H1 (cell line): ENCODE measurements at places on chromosomes 3 and 15. TPM values are rescaled to one million over a fixed set of nuclear protein-coding genes. Genes with fewer than 3 reads are reported as not detected.

- DNase-seq, result peak; percentile 70
Observed at GRCh38 chr15:92820236-92821021, 79.7 kb upstream of the CHD2 start.

DNA sequence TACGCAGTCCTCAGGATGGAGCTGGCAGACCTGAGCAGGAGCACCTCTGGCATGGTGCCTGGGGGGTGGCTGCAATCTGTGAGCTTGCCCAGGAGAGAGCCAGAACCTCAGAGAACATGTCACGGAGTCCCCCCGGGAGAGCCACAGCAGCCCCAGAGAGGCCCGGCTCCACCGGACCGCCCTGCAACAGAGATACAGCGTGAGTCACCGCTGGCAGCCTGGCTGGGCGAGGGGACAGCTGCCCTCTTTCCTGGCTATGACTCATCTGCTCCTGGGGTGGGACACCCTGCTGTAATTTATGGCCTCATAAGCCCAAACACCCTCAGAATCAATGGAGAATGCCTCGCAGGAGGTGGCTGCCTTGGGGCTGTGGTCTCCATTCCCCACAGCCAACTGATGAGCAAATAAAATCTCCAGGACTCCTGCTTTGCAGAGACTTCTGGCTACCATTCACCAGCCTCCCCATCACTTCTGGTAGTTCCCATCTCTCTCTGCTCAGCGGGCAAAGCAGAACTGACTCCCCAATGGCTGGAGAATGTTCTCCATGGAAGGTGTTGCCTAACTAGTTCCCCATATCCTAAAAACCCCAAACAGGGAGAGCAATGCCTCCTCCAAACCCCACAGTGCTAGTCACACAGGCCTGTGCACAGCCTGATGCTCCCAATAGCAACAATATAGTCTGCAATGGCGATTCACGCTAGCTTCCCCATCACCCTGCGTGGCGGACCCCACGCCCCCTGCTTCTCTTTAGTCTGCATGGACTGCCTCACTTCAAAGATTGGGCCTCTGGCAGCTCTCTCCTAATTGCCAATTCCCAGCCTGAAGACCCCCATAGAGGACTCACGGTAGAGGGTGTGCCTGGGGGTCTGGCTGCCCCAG is 21.6 kb downstream of the ACSBG1 start:
- DNase-seq, result no peak

- no peak for DNase-seq
Observed at GRCh38 chr15:77059786-77060361, 11.0 kb downstream of the TSPAN3 start.

SH2D7 gene
- not detected in 2 replicates for total RNA-seq

PROS1 gene
- total RNA-seq, result 2.5 and 2.9 TPM in 2 replicates

- DNase-seq, result no peak
Observed at GRCh38 chr15:38733331-38733730, 168.7 kb upstream of the RASGRP1 start.

STARD5 gene
- total RNA-seq, result 5.5 and 5.8 TPM in 2 replicates

DNA sequence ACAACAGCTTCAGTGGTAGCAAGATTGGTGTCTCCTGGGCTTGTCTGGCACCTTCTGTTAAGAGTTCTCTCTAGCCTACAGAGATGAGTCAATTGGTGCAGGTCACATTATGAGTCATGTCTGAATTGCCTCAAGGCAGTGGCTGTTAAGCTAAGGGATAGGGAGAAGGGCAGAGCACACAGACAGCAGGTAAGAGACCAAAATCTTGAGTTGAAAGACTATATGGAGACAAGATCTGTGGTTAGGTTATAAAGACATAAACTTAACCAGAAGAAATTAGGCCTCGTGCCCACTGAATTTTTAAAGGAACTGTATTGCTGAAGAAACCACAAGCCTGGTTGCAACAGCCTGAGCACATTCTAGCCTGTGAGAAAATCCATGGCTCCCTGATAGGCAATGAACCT is 19.2 kb upstream of the KPNA1 start:
- no peak for DNase-seq

PLIN1 gene
- total RNA-seq, result 0.11 TPM in 1 of 2 replicates, not detected in the other

USP4 gene
- total RNA-seq, result 27.8 and 28.3 TPM in 2 replicates

SLC24A5 gene
- total RNA-seq, result not detected in 2 replicates

DNA sequence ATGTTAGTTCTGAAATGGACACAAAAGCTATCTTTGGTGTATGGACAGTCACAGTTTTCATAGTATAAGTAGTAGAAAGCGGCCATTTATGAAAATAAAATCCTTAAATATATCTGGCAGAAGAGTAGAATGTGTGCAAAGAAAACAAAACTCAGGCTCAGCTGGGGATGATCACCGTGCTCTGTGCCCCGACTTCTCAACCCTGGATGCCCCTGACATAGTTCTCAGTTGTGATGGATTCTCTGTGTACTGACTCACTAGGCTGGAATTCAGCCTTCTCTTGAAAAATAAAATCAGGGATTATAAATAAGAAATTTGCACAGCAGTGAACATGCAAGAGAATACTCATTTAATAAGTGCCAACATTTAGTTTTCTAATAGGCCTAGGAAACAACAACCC is 925.1 kb upstream of the NR2F2 start:
- no peak for DNase-seq

DNA sequence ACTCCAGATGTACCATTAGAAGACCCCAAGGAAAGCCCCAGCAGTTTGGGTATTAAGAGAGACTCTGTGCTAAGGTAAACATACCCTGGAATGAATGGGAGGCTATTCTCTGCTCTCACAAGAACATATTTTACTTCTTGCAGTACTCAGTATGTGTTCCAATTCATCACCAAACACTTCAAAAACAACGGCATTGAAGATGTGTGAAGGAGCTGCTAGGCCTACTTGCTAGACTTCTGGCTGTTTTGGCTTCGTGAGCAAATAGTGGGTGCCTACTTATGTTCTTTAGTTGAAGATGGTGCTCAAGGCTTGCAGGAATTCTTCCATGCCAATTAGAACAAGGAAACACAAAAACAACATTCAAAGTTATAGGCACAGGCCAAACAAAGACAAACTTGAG is 514.5 kb downstream of the ROBO1 start:
- no peak for DNase-seq

DNA sequence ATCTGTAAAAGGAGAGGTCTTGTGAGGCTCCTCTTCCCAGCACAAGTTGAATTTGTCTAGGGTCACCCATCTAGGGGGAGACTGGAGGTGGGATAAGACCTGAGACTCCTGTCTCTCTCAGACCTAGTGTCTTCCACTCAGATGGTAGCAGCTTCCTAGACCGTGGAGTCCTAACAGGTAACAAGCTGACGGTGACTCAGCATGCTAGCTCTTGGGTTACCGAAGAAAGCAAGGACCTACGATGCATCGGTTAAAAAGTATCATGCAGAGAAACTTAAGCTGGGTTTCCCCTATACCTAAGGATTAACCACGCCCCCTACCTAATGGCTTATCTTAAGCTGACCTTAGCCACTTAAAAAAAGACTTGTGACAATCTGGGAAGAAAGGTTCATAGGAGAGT is 7.6 kb downstream of the LRRN1 start:
- no peak for DNase-seq

GRCh38 chr3:31575448-31575847 is 42.7 kb downstream of the STT3B start:
- DNase-seq, result no peak

TTLL13 gene
- 0.19 TPM in 1 of 2 replicates, not detected in the other for total RNA-seq

TERC gene
- total RNA-seq, result 14.0 and 17.0 TPM in 2 replicates

SAXO2 gene
- 3.1 and 3.8 TPM in 2 replicates for total RNA-seq

CTXN2 gene
- total RNA-seq, result not detected in 2 replicates

NLGN1 gene
- total RNA-seq, result 14.0 and 14.8 TPM in 2 replicates

GRCh38 chr3:4850928-4851265 is 128.3 kb upstream of the BHLHE40 start:
- no peak for DNase-seq

DNA sequence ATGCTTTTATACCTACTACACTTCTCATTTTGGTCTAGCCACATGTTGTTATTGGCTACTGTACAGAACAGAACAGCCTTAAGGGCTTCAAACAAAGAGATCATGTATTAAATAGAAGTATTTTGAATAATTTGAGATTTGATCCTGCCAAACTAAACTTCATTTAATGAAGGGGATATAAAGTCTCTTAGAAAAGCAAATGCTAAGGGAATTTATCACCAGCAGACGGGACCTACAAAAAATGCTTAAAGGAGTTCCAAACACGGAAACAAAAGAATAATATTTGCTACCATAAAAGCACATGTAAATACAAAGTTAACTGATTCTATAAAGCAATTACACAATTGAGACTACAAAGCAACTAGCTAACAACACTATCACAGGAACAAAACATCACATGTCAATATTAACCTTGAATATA is 23.6 kb upstream of the FMN1 start:
- DNase-seq, result no peak

DNA sequence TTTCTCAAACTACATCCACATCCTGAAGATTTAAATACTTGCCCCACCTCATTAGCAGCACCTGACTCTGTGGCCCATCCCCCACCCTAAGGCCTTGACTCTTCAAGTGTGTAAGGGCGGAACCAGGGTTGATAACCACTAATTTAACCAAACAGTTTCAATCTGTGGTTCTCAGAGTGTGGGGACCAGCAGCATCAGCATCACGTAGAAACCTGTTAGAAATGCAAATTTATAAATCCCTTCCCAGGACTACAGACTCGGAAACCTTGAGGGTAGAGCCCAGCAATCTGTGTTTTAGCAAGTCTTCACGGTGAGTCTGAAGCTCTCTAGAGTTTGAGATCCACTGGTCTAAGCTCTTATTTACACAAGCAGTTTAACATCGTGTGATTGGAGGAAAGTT is 12.4 kb downstream of the GNB4 start:
- no peak for DNase-seq

MESP1 gene
- 0.15 TPM in 1 of 2 replicates, not detected in the other for total RNA-seq

SLC51A gene
- total RNA-seq, result 7.7 and 9.8 TPM in 2 replicates

C3orf70 gene
- total RNA-seq, result 1.8 and 2.0 TPM in 2 replicates

DNA sequence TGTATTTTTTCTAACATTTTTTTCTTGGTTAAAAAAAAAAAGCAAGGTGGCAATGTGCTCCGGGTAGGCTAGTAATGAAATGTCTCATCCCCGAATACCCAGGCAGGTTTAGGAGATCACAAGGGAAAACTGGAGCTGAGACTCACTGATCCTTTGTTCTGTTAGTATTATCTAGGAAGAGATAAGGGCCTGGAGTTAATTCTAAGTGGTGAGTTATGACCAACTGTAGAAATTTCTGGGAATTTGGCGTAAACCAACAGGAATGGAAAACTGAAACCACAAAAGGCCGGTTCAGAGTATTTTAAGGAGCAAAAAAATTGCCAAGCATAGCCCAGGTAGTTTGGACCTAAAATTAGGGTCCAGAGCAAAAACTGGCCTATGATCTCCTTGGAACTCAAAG is 12.4 kb downstream of the PPM1M start:
- no peak for DNase-seq

DNA sequence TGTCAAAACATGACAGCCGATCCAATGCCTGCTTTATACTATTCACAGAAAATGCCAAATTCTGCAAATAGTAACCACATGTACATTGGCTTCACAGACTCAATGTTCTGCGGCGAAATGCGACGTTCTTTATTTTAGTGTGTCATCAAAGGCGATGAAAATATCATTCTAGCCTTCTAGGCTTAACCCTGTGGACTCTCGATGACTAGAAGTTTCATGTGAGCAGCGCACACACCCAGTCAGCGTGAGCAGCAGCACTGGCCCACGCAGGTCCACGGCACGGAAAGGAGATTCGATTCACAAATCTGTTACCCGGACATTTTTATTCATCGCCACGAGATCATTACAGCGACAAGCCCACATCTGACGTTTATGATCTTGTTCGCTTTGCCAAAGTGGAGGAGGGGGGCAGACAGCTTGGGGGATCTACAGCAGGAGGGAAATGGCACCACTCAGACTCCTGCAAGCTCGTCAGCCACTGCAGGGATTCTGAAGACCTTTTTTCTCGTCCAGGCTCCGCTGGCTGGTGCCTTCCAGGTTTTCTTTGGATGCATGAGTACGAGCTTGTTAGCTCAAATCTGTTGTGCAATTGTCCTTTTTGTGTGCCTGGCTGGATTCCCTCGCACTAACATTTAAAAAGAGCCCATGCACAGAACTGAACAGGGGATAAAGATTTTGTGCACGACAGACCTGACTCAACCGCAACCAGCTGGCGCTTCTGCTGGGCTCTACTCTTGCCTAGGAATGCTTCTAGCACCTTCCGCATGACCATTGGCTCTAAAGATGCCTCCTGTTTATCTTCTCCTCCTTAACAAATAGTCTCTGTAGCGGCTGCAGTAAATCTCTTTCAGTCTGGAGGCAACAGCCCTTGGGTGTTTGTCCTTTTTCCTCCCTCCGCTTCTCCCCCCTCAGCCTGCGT is 938.4 kb downstream of the MCTP2 start:
- no peak for DNase-seq

DNA sequence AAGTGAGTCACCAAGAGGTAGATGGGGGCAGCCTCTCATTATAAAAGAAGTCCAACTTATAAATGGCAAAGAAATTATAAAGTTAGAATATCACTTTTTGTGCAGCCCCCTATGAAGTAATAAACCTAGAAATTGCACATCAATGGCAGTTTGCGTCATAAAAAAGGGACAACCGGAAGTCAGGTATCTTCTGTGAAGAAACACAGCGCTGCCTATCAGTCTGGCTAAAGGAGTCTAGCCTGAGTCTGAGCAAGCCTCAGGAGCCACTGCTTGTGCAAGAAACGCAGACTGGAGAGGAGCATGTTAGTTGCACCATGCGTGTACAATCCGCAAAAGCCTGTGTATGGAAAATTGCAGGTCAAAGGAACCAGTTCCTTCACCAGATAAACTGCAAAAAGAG is 178.4 kb downstream of the ARRDC4 start:
- DNase-seq, result no peak

DNA sequence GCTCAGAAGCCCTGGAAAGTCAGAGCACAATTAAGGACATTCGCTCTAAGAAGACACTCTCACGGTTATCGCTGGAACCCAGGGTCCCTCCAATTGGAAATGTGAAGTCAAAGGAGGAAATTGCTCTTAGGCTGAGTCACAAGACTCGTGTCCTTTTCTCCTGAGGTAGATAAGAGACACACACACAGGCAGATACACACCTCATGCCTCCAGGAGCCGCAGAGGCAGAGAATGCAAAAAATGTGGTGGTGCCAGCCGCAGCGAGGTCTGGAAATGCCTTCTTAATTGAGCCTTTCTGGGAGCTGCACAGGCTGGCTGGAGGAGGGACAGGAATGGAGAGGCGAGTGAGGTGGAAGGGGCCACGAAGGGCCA is 189.3 kb downstream of the OPA1 start:
- DNase-seq, result no peak

DNA sequence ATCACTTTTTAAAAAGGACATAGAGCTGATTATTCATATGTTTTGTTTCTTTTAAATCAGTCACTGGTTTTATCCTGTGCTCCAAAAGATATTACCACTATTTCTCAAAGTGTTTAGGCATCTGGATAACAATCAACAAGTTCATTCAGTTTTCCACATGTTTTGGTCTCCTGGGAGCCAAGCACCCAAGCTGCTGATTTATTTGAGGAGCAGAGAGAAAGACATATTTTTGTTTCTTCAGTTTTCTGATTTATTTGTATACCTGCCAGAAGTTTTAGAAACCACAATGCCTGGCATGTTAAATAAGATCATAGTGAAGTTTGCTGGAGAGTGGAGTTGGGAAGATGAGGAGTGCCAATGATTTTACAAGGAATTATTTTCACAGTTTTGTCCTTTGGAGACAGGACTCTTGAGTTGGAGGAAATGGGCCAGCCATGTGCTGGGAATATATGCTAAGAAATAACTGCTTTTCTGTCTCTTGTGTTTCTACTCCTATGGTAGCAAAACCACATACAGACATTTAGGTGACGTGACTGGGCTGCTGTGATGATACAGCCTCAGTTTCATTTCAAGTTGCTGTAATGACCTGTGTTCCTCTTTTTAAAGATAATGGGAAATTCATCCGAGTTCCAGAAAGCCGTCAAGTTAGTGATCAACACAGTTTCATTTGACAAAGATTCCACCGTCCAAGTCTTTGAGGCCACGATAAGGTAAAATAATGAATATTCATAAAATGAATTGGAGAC is 11.7 kb downstream of the EDEM1 start:
- no peak for DNase-seq
